ENCODE measurements at places on chromosomes 16 and 17. TPM values are rescaled to one million over a fixed set of nuclear protein-coding genes. Genes with fewer than 3 reads are reported as not detected.

The SRSF2 gene
- total RNA-seq: 515 TPM

The WFDC1 gene
- total RNA-seq: 2.1 TPM

The LAT gene
- total RNA-seq: 8.5 TPM

The TP53TG3 gene
- total RNA-seq: not detected

GRCh38 chr16:87860553-87861299, 8.6 kb downstream of the SLC7A5 start:
- DNase-seq: no peak

DNA sequence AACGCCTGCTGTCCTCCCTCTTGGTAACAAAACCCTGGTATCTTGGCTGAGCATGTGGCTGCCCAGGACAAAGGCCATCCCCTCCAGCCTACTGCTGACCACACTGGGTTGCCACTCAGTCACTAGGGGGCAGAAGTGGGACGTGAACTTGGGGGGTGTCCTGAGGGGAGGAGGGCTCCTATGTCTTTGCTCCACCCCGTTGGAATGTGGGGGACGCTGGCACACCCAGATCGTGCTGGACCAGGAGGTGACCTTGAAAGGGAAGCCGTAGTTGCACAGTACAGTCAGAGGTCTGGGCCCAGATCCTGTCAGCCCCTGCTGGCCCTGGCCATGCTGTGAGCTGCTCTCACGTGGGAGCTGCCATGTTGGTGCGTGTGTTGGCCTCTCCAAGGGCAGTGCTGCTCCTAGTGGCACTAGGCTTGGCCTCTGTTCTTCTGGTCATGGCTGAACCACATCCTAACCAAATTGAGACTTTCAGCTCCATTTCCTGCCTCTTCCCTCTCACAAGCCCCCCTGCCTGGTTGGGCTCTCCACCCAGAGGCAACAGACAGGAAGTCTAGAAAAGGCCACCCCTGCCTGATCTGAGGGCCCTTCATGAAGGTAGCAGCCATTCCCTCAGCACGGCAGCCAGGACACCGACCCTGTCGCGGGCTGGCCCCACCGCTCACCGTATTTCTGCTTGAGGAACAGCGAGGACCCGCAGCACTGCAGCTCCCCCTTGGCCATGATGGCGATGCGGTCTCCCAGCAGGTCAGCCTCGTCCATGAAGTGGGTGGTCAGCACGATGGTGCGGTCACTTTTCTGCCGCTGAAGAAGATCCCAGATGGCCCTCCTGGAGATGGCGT, 29.0 kb upstream of the RNPS1 start:
- peak; percentile 80 for DNase-seq

DNA sequence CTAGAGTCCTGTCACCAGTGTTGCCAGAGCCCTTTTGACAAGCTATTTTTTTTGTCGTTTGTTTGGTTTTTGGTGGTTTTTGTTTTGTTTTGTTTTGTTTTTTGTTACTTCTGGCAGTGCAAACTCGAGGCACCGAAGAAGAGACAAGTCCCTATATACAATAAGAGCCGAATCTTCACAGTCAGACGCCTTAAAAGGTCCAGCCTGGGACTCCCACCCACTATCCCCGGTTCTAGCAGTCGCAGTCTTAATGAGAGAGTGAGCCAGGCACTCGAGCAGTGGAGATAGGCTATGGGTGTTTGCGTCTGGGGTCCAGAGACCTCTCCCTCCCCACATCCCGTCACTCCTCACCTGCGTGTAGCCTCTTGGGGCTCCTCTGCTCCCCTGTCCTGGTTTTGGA, 1.9 kb downstream of the OR1F1 start:
- no peak for DNase-seq

DNA sequence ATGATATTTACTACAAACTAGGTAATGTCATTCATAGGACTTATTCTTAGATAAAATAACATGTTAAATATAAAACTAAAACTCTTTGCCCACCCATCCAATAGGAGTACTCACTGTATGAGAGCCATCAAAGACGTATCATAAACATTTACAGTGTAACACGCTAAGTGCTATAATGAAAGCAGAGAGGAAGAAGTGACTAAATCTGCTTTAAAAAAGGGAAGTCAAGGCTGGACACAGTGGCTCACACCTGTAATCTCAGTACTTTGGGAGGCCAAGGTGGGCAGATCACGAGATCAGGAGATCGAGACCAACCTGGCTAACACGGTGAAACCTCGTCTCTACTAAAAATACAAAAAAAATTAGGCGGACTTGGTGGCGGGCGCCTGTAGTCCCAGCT, 32.4 kb downstream of the SPAG9 start:
- DNase-seq: no peak

DNA sequence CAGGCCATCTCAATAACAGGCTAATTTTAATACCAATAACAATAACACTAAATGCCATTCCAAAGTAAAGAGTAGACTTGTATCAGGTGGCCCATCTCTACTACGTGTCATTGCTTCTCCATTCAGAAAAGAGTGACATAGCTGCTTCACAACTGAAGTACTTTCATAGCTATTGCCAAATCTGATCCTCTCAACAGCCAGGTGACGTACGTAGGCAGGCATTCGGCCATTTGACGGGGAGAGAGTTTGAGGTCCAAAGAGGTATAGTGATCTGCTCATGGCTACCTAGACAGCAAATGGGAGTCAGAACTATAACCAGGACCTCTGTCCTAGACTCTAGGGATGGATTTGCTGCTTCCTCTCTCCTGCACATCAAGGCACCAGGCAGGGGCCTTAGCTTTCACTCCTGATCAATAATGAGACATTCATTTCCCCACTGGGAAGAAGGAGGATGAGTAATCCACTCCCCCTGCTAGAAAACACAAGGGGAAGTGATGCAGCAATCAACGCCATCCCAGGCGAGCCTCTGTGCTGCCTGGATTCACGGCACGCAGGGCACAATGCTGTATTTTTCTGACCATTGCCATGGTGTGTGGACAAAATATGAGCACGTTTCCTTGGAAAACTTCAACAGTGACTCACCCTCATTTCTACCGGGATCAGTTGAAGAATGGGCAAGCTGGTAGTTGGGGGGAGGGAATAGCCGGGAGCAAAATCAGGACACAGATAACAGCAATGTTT, 80.9 kb downstream of the SPACA3 start:
- DNase-seq: no peak

DNA sequence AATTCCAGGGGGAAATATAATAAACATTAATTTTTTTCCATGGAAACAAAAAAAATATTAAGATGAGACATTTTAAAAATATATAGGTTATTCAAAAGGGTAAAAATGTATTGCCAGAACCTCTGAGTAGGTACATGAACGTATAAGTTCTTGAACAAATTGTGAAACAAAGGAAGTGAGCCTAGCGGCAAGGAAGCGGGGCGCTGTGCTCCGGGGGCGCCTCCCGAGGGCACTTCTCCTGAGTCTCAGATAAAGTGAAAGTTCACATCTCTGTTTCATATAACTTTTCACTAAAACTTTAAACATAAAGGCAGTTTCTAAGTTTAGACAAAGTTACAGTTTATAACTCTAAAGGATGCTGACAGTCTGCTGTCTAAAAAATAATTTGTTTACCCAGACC, 52.3 kb downstream of the TNRC6C start:
- no peak for DNase-seq

- no peak for DNase-seq
Observed at GRCh38 chr17:2227025-2227699, 76.4 kb downstream of the SMG6 start.

DNA sequence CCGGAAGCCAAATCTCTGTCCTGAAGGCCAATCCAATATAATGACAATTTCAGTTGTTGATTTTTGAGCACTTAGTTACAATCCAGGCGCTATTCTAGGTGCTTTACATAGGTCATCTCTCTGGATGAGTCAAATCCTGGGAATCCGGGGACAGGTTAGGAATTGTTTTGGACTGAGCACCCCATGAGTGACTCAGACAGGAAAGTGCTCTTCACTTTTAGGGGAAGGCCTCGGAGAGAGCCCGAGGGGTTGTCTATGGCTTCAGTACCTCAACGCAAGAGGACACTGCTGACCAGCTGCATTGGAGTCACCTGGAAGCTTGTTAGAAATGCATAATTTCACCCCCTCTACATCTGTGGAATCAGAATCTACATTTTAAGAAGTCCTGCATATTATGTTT, 108.8 kb downstream of the IRX5 start:
- DNase-seq: no peak

DNA sequence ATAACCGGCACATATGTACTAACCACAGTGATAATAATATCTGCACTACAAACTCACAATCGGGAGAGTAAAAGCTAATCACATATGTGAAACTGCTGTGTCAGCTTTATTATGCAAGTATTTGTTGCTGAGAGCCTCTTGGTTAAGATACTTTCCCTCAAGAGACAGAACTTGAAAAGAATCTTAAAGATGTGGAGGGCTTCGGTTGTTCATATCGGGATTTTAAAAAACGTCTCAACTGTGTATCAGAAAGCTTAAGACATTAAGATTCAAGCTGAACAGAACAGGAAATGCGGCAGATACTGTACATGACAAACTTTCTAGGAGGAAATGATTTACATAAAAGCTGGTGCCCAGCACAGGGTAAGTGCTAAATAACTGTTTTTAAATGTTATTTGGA, 27.5 kb upstream of the HLF start:
- no peak for DNase-seq

DNA sequence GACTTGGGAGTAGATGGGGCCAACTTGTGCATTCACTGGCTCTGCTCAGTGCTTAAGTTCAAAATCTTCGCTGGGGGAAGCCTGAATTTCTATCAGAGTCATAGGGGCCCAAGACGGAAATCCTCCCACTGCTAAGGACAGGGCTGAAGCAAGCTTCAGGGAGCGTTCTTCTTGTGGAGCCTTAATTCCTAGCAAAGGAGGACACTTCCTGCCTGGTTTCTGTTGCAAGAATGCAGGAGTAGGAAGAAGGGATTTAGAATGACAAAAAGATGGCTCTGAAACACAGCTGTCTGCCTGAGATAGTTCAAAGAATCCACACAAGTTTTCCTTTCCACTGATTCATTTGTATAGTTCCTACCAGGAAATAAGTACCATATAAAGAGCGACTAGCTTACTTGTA, 26.4 kb downstream of the PSME3IP1 start:
- DNase-seq: no peak

All from thyroid gland (tissue), 4 donors.